ENCODE measurements at places on chromosomes 1 and 21. TPM values are rescaled to one million over a fixed set of nuclear protein-coding genes. Genes with fewer than 3 reads are reported as not detected.

GRCh38 chr1:57831624-57832023 lies 407.8 kb upstream of the DAB1 start:
- no peaks in the 10 kb centered on the region for H3K27me3 ChIP-seq
- no peaks in the 10 kb centered on the region for H3K4me1 ChIP-seq
- H3K27ac ChIP-seq, result no peak overlapping the region
- H3K4me3 ChIP-seq, result no peak overlapping the region
- no peaks in the 10 kb centered on the region for H3K36me3 ChIP-seq

DNA sequence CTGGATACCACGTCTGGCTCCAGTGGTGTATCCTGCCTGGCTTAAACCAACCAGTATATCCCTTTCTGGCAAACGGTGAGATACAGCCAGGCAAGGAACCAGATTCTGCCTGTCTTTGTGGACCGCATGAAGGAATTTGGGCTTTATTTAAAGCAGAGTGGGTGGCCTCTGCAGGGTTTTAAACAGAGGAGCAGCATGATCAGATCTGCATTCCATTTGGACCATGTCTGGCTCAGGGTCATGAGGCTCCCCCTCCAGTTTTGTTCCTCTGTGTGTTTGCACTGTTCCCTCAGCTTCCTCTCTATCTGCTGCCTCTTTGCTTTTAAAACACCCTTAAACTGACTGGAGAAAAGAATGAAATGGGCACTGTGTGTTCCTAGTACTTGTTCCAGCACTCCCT lies 195.0 kb downstream of the GIPC2 start:
- no peaks in the 10 kb centered on the region for H3K27me3 ChIP-seq
- no peak for DNase-seq
- H3K4me3 ChIP-seq, result no peak overlapping the region
- no peak overlapping the region for H3K27ac ChIP-seq
- no peaks in the 10 kb centered on the region for H3K36me3 ChIP-seq

- H3K4me1 ChIP-seq, result no peaks in the 10 kb centered on the region
- DNase-seq, result no peak
- no peak overlapping the region for H3K4me3 ChIP-seq
- no peak overlapping the region for H3K27ac ChIP-seq
- no peaks in the 10 kb centered on the region for H3K36me3 ChIP-seq
- H3K27me3 ChIP-seq, result no peaks in the 10 kb centered on the region
Measured at GRCh38 chr1:196063952-196064351, 544.3 kb downstream of the KCNT2 start.

DNA sequence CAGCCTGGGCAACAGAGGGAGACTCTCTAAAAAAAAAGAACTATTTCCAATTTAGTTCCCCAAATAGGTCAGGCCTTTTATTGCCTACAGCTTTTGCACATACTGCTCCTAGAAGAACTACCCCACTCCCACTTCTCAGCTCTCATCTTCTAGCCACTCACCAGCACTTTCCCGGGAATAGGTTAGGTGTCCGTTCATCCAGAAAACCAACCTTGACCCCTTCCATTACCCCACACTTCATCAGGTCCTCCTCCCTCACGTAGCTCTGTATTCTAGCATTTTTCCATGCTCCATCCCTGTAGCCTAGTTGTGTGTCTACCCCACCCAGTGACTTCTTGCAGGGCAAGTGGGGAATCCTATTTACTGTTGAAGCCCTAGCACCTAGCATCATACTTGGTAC lies 42.6 kb downstream of the C8B start:
- no peak for DNase-seq
- H3K4me1 ChIP-seq, result no peaks in the 10 kb centered on the region
- H3K27ac ChIP-seq, result no peak overlapping the region
- H3K27me3 ChIP-seq, result no peaks in the 10 kb centered on the region
- H3K4me3 ChIP-seq, result no peak overlapping the region

TBX19 gene
- 0.56 TPM for total RNA-seq

DNA sequence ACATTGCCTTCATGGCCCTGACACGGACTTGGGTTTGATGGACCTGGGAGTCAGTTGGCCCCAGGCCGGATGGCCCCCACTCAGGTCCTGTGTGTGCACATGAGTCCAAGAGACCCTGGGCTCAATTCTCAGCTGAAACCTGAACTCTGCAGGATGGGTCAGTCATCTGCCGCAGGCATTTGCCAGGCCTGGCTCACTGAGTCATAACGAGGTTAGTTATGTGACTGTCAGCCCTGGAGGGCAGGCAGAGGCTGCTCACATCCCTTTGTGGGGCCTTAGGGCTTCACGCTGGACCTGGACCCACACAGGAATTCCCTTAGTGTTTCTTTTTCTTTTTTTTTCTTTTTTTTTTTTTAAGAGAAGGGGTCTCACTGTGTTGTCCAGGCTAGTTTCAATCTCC lies 46.5 kb downstream of the PSMG1 start:
- H3K36me3 ChIP-seq, result no peaks in the 10 kb centered on the region
- H3K4me3 ChIP-seq, result no peak overlapping the region
- no peaks in the 10 kb centered on the region for H3K4me1 ChIP-seq
- no peaks in the 10 kb centered on the region for H3K27me3 ChIP-seq

DNA sequence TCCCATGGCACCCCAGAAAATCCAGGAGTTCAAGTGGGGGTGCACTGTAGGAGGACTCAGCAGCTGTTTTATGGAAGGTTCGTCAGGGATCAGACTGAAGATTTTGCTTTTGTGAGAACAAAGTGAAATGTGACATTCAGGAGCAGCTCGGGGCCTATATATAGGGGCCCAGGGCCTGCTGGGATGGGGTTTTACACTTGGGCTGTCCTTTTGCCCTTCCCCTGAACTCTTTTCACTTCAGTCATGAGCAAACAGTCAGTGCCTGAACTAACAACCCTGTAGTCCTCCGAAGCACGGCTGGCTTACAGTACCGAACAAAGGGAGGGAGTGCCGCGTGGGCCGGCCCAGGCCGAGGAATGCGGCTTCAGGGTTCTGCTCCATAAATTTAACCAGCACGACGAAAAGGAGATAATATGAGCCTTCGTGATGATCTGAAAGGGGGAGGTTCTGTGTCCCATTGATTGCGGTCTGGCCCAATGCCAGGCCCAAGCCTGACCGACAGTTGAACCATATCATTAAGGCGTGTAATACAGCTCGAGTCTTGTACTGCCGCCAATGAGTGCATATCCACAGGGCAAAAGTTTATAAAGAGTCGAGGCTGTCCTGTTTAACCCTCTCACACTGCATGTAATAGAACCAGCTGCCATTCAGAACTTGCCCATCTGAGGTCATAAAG lies 139.9 kb downstream of the DHRS3 start:
- no peaks in the 10 kb centered on the region for H3K36me3 ChIP-seq
- H3K27ac ChIP-seq, result peak overlapping the region; percentile 79
- no peaks in the 10 kb centered on the region for H3K27me3 ChIP-seq
- H3K4me1 ChIP-seq, result peaks cover 87% of the 10 kb centered on the region
- peak; percentile 88 for DNase-seq
- H3K4me3 ChIP-seq, result peak overlapping the region; percentile 21

Measured in psoas muscle (tissue), 8 donors.